ENCODE measurements at places on chromosomes 5 and 9.

- DNase-seq = no peak
Measured at GRCh38 chr9:124130277-124131075, 118.9 kb downstream of the LHX2 start.

GRCh38 chr5:32520972-32521371 is 64.4 kb upstream of the SUB1 start:
- DNase-seq = no peak

- DNase-seq = no peak
Measured at GRCh38 chr5:16695779-16696178, 79.0 kb upstream of the RETREG1 start.

DNA sequence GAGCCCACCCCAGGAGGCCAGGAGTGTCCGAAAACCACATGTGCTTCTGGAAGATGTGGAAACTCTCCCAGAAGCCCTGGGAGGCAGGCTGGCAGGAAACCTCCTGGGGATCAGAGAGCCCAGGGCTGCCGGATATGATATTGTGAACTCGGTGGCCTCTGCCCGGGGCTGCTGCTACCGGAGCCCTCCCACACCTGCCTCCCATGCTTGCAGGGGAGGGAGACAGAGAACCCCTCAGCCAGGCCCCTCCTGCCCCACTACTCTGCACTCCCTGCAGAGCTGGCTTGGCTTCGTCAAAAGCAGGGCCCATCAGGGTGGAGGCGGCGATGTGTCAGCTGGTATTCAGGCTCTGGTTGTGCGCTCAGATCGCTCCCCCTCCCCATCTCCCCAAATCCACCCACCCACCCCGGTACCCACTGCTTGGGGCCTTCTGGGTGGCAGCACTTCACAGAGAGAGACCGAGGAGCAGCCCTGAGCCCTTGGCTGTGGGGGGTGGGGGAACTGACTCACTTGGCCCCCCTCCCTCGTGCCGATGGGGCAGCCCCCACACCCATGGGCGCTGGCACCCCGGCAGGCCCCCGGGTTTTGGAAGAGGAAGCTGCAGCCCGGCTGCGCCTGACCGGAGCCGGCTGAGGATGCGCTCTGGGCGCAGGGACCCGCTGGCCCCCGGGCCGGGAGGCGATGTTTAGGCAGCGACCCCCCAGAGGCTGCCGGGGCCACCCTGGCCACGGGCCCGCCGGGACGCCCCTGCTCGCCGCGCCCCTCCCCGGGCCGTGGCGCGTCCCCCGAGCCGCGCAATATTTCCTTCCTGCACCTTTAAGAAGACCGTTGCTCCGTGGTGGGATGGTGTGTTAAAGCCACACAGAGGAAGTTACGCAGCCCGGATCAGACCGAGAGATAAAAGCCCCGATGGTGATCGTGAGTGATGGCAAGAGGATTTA is 786 bp upstream of the NTNG2 start:
- peak; percentile 39 for DNase-seq

DNA sequence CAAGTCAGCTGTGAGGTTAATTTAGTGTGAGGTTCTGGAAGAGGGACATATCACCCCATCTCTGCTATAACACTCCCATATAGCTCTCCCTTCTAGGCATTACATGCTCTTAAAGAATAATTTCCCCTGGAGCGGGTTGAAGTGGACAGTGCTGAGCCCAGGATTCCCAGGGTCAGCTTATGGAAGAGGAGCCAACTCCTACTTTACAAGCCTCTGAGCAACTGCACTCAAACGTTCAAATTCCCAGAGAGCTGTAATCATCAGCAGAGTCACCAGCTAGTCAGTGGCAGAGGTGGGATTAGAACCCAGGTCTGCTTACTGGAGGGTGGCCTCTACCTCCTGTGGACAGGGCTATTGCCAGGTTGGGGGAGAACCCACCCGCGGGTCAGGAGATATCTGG is 1.4 kb downstream of the NEURL1B start:
- no peak for DNase-seq

- DNase-seq = no peak
Measured at GRCh38 chr5:123699571-123699970, 187.6 kb downstream of the CSNK1G3 start.

GRCh38 chr5:67643536-67643935 is 446.9 kb upstream of the CD180 start:
- no peak for DNase-seq

DNA sequence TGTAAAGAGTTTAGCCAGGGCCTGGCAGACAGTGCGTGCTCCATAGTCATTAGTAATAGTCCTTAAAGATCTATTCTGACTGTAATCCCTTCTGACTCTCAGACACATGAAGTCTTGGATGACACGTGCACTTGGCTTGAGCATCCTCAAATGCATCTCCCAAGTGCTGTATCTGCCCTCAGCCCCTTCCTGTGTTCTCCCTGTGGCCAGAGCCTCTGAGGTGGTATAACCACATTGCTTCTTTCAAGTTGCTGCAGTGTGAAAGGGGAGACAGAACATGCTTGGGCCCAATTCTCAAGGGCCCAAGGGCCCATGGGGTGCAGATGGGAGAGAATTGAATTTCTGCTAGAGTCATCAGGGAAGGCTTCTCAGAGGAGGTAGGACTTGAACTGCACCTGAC is 30.1 kb upstream of the HAND1 start:
- no peak for DNase-seq

DNA sequence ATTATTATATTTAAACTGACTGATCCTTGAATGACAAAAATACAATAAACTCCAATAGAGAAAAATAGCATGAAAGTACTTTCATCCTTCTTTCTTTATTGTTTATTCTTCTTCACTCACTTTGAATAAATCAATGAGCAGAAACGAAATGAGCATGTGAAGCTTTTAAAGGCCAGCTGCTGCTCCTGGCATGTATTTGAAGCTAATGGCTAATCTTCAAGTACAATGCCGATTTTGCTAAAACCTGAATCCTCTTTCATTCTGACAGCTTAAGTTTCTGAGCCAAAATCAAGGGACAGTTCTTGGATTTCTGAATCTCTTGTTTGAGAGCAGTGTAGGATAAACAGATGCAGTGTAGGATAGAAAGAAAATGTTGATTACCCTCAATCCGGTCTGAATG is 237.3 kb downstream of the CDH10 start:
- no peak for DNase-seq

GRCh38 chr9:30140407-30140806 is 2244.0 kb upstream of the ACO1 start:
- no peak for DNase-seq

DNA sequence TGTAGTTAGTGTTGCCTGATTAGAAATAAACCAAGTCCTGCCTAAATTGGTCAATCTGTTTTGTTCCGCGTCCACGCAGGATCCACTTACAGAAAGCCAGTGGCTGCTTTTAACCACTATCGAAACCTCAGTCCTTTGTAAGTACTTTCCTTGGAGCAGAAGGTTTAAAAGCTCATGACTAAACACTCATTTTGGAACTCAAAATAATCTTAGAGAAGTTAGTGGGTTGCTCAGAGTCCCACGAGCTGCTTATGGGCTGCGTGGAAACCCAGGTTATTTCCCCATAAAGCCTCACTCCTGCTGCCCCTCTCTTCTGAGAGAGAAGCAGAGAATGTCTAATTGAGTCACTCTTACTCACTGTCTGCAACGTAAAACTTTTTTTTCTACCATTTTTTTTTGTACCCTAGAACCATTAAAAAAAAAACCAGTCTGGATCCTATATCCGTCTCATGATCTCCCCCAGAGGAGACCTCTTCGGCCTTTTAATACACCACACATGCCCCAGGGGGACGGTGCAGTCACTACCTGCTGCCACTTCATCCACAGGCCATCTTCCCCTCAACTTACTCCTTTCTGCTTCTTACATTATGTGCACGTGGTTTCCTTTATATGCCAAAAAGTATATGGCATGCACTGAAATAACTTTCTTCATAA is 7.6 kb downstream of the BASP1 start:
- no peak for DNase-seq

DNA sequence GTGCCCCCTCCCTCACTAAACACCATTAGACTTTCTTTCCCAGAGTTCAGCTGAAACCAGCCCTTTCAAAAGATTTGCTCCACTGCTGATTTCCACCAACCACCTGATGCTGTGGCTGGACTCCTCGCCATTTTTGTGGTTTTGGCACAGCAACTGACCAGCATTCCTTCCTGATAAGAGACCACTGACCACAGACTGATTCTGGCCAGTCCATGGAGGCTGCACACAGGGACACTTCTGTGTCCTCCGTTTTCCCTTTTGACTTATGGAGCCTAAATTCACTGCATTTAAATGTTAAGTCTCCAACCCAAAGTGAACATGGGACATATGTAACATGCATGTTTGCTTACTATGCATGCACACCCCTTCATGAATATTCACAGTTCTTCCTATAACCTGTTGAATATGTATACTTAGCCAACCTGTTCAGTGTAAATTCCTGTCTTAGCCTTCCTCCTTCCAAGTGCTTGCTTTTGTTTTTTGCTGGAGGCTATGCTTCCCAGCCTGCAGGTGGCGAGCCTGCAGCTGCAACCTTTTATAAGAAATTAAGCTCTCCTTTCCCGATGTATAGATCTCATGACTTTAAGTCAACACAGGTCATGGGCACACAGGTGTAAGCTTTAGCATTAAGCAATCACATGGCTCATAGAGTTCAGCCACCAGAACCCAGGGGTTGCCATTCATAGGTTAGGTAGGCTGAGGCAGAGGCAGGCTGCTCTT is 78.7 kb downstream of the ACTL7B start:
- no peak for DNase-seq

- no peak for DNase-seq
Measured at GRCh38 chr9:34501889-34502425, 20.8 kb downstream of the ENHO start.

DNA sequence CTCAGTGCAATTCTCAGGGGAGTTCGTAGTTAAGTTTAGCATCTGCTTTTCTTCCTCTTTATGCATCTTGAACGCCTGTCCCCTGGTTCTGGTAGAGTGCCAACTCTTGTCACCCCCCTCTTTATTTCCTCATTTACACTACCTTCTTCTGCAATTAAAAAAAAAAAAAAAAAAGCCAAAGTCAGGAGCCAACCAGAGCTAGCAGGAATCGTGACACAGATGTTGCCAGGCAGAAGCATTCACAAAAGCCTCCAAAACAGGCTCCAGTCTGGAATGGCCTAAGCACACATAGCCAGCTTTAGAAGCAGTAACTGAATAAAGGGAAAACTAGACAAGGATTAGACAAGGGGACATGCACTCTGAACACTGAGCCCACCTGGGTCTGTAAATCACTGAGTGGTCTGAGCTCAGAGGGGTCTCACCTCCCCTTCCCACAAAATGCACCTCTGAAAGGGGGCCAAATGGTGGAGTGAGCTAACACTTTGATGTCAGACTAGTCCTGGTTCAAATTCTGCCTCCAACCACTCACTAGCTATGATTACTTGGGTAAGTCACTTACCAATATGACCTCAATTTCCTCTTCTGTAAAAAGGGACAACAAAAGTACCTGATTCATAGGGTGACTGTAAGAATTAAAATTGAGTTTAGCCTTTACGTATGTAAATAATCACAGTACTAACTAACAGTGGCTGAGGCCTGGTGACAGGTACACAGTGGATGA is 2.0 kb downstream of the CD74 start:
- peak; percentile 26 for DNase-seq

GRCh38 chr5:61805101-61805500 is 473.0 kb downstream of the ZSWIM6 start:
- no peak for DNase-seq

- peak; percentile 36 for DNase-seq
Measured at GRCh38 chr9:21994556-21995005, at the start of gene CDKN2B-AS1. TSS of gene CDKN2B-AS1 (plus strand) at chr9:21994791.

DNA sequence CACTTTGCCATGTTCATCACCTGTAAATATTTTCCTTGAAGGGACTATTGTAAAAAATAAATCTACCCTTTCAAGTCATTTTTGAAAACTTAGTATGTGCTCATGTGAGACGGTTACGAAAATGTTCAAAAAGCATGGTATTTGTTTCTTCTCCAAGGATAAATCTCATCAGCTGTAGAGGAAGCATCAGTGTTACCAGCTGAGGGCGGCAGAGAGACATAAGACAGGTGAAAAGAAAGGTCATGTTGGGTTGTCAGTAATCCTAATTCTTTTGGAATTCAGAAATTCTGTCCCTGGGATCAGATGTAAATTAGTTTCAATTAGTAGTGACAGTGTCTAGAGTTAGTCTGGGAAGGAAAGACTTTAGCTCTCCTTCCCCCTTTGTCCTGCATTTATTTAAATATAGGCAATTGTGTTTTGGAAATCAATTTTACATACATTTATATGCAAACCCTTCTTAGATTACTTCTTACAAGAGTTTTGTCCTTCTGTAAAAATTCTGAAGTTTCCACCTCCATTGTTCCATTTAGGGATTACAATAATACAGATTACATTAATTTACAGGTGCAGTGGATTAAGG is 791.9 kb upstream of the CDH6 start:
- DNase-seq = no peak

- DNase-seq = no peak
Measured at GRCh38 chr5:143245929-143246561, 157.4 kb downstream of the NR3C1 start.

DNA sequence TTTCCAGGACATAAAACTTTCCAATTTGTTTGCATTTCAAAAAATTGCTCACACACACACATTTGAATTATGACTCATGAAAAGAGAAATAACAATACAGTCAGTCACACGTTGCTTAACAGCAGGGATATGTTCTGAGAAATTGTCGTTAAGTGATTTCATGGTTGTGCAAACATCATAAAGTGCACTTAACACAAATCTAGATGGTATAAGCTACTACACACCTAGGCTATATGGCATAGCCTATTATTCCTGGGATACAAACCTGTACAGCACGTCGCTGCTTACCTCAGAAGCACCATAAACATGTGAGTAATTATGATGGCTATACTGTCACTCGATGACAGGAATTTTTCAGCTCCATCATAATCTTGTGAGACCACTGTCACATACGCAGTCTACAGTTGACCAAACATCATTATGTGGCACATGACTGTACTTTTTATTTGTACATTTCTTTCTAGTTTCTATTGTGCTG is 378.2 kb downstream of the ACTL7B start:
- no peak for DNase-seq

DNA sequence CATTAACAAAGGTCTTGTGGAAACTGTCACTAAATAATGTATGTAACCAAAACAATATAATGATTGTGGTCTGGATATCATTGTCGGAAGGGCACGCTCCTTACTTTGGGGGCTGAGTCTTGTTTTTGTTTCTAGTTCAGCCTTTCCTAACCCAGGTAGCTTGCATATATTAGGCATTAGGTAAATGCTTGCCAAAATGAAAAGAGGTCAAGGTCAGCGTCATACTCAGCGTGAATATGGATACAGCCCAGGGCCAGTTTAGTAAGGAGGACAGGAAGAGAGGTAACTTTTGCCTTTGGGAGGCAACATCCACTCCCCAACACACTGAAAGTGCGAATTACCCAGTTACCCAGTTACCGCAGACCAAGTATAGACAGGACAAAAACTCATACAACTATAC is 171.4 kb downstream of the RAB3C start:
- no peak for DNase-seq

DNA sequence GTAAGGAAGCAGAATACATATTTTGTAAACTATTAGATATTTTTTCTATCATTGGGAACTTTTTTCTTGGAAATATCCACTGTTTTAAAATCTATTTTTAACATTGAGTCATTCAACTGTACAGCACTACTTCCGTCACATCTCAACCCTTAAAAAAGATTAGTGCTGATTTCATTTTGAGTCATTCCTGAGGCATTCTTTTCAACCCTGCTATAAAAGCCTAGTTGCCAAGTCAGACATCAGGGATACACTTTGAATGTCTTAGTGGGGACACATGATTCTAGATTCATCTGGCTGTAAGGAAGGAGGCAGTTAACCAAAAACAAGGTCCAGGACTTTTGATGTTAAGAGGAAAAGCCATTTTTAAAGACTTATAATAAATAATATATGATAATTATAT is 160.9 kb downstream of the GIN1 start:
- DNase-seq = no peak
